Esophagus (tissue), 2 donors: ENCODE measurements at places on chromosomes 13 and 19. TPM values are rescaled to one million over a fixed set of nuclear protein-coding genes. Genes with fewer than 3 reads are reported as not detected.

NTN5 gene
- 0.39 TPM for polyA plus RNA-seq

RSPH6A gene
- polyA plus RNA-seq = 0.16 TPM

GIPC1 gene
- 368 TPM for polyA plus RNA-seq

C5AR1 gene
- polyA plus RNA-seq = 0.71 TPM
